Activated T-helper 1 cell treated with anti-CD3 and anti-CD28 coated beads, Interleukin-2, amount 50 U/mL, for 16 hours (primary cell): ENCODE measurements at places on chromosomes 2 and 18.

GRCh38 chr2:62304429-62305417, 108.8 kb downstream of the B3GNT2 start:
- no peak for DNase-seq

GRCh38 chr2:110807522-110807921, 75.1 kb downstream of the ACOXL start:
- DNase-seq: no peak

GRCh38 chr18:26356045-26356785, 130.0 kb downstream of the TAF4B start:
- DNase-seq: no peak

- no peak for DNase-seq
These were observed 92.3 kb downstream of the SEPTIN10 start for GRCh38 chr2:109521233-109522062.

GRCh38 chr2:2728635-2729034, 397.6 kb upstream of the MYT1L start:
- no peak for DNase-seq

DNA sequence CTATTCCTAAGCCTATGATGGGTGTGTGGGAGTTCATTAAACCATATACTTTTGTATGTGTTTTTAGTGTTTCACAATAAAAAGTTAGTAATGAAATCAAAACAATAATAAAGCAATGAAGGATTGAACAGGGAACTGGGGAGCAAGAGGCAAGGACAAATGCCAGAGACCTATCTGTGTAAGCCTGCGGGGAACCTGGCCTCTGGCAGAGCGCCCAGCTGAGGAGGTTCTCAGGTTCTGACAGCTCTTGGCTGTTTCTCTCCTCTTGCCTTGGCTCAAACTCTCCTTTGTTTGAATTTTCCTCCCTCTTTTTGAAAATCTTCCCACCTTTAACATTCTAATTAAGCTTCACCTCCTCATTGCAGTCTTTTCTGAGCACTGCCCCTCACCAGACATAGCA, 200.0 kb upstream of the NCKAP5 start:
- no peak for DNase-seq

DNA sequence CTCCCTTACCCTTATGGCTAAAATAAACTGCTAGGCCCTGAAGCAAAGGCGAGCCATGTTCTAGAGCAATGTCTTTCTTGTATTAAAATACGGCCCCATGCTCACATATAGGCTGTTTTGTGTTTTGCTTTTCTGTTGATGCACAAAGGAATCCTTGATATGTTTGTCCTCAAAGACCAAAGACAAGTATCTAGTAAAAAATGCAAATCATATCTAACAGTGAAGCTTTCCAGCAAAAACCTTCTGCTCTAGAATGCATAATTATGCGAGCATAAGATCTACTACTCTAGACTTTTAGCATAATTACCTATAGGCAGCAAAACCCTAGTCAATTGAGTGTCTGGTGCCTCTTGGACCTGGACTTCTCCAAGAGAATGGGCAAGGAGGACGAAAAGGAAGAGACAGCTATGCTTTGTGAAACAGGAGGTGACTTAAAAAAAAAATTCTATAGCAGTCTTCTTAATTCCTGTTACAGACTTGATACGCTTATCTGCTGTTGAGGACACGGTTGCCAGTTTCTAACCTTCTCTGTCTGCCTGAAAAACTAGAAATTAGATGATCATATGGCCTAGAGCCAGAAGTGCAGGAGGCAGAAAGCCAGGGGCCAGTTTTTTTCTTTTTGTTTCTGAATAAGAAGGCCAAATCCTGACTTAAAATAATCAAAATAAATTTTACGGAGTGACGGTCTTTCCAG, 1.5 kb upstream of the AMMECR1L start:
- no peak for DNase-seq
